Frontal cortex (tissue), 4 donors: ENCODE measurements at places on chromosomes 6 and 20.

DNA sequence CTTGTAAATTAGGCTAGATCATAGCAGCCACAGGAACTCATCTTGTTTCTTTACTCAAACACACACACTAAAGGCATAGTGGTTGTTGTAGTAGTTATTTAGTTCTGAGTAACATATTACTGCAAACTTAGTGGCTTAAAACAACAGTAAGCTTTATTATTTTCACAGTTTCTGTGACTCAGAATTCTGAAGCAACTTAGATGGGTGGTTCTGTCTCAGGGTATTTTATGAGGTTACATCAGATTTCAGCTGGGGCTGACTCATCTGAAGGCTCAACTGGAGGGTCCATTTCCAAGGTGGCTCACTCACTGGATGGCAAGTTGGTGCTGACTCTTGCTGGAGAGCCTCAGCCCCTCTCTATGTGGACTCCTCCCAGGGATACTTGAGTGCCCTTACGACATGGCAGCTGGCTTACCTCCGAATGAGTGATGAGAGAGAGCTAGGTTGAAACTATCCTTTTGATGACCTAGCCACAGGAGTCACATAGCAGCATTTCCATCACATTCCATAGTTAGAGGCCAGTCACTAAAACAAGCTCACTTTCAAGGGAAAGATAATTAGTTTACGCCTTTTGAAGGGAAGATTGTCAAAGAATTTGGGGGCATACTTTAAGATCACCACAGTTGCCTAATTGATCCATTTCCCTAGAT, 136.5 kb upstream of the PRND start:
- no peak for DNase-seq

DNA sequence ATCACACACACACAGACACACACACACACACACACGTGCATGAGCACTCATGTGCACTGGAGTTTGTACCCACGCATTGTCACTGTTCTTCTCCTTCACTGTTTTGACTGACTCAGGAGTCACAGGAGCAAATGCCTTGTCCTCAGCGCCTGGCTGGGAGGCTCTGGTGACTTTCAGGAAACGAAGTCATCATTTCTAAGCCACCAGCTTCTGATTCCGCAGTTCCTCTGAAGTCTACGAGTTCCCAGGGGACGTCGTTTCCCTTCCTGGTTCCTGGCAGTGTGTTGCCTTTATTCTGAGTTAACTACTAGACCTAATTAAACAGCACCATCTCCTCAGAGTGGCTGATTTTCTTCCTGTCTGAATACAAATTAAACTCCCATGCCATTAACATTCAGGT, 82.2 kb upstream of the PMEPA1 start:
- no peak for DNase-seq

DNA sequence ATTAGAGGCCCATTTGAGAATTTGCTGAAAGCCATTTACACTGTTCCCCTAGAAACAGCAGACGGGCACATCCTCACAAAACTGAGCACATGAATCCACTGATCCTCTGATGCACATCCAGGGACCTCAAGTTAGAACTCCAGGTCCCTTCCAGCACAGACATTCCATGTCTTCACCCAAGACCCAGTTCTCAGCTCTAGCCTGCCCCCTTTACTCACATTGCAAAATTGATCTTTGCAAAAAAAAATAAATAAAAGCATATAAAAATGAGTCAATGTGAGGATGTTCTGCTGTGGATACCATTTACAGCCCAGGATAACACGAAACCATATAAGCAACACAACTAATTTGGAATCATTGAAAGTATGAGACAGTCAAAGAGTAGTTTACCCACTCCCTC, 458.2 kb upstream of the JARID2 start:
- DNase-seq, result no peak

- DNase-seq, result no peak
Observed at GRCh38 chr6:137311940-137312339, 92.8 kb upstream of the IFNGR1 start.

DNA sequence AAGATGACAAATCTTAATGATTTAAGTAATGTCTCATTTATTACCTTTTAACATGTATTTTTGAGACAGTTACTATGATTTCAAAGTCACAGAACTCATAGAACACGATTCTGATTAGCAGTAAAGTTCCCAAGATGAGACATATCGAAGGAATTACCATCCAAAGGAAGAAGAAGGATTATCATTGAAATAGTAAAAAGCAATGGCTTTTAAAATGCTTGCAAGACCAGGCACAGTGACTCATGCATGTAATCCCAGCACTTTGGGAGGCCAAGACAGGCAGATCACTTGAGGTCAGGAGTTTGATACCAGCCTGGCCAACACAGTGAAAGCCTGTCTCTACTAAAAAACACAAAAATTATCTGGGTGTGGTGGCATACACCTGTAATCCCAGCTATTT, 219.2 kb downstream of the KHDC1L start:
- no peak for DNase-seq

GRCh38 chr6:7058250-7058923, 49.4 kb upstream of the RREB1 start:
- no peak for DNase-seq

GRCh38 chr6:39453241-39453640, 130.7 kb upstream of the KCNK16 start:
- DNase-seq, result no peak

- DNase-seq, result no peak
Observed at GRCh38 chr6:37298958-37299357, 41.0 kb upstream of the TMEM217 start.

DNA sequence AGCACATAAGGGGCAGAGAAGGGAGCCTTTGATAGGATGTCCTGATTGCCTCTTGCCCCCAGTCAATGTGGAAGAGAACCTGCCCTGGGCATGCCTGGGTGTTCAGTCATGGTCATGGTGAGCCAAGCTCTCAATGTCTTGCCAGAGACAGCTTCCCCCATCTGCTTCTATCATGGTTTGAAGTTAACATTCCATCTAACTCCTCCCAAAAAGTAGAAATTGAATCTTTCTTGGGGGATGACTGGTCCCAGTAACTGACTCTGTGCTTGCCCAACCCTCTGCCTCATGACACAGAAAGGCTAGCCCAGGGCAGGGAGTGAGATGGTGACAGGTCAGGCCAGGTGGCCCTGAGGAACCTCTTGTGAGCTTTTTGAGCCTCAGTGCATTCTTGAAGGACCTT, 60.1 kb downstream of the ADTRP start:
- DNase-seq, result no peak

- DNase-seq, result no peak
Observed at GRCh38 chr6:15776458-15776980, 113.7 kb upstream of the DTNBP1 start.

- no peak for DNase-seq
Observed at GRCh38 chr6:156919370-156919769, 142.2 kb downstream of the ARID1B start.

DNA sequence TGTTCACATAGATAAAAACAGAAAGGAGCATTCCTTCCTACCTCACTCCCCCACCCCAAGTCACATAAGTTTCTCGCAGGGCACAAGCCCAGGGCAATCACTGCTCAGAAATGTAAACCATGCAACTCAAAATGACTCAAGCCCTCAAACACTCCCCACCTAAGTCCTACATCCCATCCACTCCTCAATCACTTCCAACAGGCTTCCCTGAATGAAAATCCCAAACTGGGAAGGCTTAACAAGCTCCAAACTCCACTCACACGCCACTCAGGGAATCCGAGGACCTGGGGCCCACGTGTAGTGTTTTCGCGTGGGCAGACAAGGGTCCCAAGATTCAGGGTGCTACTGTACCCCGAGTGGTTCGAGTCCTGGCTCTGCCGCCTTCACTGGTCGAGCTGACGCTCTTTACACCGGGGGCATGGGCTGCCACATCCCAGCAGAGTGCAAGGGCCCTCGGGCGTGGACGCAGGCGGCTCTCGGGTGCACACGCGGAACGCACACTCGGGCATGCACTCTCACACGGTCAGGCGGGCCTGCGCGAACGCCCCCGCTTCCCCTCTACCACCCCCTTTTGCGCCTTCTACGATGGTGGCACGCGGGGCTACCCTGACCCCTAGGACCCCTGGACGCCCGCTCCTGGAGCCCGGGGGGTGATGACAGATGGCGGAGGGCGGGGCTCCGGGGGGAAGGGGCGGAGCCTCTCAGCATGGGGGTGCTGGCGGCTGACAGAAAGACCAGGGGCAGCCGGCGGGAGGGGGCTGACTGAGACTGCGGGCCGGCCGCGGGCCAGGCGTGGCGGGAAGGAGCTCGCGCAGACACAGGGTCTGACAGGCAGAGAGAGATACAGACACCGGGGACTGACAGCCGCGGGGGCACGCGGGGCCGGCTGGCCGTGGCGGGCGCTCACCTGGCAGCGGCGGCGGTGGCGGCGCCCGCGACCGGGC, 657 bp downstream of the ZHX3 start:
- DNase-seq, result peak; percentile 88

DNA sequence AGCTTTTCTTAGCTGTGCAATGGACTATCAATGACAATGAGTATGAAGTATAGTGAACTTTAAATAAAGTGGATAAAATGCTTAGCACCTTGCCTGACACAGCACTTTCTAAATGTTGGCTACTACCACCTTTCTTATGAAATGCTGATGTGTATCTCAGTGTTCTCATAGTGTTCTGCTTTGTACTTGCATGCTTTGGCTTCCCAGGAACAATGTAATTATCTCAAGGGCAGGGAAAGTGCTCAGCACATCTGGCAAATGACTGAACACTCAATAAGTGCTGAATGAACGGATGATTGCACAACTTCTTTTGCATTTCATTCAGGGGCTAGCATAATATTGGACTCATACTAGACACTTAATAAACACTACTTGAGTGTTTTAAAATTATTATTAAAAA, 28.2 kb upstream of the NOX3 start:
- DNase-seq, result no peak

- no peak for DNase-seq
Observed at GRCh38 chr6:27593200-27593818, 120.4 kb upstream of the ZNF184 start.

DNA sequence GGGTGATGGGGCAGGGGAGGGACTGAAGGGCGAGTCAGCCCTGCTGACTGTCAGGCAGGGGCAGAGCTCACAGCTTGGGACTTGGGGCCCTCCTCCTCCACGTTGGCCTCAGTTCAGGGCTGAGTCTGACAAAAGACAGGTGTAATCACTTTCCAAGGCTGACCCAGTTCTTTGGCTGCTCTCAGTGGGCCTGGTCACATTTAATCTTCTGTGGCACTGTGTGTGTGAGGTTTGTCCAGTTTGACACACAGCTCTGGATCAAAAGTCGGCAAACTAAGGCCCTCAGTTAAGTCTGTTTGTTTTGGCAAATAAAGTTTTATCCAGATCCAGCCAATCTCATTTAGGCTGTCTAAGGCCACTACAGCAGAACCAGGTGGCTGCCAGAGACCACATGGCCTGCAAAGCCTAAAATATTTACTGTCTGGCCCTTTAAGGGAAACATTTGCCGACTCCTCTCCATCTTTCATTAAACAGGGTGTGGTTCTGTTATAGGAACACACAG, 5.1 kb upstream of the MAP1LC3A start:
- DNase-seq, result no peak

DNA sequence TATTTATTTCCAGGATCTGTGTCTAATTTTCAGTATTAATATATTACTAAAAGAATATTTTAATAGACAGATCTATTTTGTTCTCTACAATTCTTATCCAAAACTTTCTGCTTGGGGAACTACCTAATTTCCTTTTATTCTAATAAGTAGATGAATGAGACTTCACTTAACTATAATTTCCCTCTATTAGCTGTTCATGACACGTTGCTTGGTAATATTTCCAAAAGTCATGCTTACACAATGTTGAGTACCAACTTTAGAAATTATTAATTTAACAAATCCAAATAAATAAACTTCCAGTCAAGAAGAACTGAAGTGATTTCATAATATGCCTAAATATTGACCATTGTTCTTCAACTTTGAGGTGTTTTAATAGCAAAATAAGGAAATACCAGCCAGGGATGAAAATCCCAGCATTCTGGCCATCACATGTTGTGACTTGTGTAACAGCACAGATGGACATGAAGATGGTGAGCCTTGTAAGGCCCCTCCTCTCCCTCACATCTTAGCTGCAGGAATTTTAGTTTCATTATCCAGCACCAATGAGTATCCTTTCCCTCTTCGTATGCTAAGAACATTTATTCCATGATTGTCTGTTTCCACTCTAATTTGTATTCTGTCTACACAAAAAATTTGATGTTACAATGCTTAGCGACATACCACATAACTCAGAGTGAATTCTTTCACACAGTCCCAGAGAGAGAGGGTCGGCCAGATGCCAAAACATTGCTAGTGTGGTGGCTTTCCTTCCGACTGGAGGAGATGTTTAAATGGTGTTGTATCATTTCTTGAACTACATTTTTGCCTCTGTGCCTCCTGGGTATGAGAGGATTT, 137.5 kb downstream of the FOXA2 start:
- DNase-seq, result no peak

DNA sequence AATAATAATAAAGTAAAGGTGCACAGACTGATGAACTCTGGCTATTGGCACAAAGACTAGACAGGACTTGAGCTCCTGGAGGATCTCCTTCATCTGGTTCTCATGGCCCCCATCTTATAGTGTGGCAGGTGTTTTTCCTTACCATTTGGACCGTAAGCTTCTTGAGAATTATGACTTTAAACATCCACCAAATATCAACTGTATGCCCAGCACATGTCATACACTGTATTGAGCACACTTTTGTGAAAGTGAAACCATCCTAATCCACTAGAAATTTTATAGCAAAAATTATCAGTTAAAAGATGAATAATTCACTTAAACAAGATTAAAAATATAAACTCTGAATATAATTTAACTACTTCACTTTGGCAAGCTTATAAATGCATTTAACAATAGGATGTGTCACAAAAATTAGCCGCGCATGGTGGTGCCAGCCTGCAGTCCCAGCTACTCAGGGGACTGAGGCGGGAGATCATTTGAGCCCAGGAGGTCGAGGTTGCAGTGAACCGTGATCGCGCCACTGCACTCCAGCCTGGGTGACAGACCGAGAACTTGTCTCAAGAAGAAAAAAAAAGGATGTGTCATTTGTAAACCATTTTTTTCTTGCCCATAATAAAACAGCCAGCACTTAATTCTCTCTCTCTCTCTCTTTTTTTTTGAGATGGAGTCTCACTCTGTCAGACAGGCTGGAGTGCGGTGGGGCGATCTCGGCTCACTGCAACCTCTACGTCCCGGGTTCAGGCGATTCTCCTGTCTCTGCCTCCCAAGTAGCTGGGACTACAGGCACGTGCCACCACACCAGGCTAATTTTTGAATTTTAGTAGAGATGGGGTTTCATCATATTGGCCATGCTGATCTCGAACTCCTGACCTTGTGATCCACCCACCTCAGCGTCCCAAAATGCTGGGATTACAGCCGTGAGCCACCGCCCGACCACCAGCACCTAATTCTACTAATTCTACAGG, 9.1 kb downstream of the HIVEP2 start:
- no peak for DNase-seq

GRCh38 chr6:149305372-149305771, 12.1 kb upstream of the TAB2 start:
- DNase-seq, result no peak

DNA sequence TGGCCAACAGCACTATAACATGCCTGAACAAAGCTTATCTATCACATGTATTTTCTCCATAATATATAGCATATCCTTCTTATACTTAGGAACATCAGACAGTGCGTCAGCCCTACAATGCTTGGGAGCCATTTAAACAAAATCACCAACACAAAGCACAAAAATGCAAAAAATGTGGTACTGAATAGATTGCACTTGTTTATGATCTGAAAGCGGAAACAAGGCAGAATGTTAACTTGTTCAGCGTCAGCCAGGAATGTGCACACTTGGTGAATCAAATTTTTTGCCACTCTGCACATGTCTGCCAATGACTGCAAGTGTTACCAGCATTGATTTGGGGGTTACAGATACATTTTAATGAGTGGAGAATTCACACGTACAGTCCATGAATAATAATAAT, 14.8 kb downstream of the SLC35A1 start:
- DNase-seq, result no peak

- DNase-seq, result no peak
Observed at GRCh38 chr6:151399679-151400078, 8.3 kb upstream of the ZBTB2 start.
